RCC 7860 (cell line): ENCODE measurements at places on chromosomes 5 and 9.

DNA sequence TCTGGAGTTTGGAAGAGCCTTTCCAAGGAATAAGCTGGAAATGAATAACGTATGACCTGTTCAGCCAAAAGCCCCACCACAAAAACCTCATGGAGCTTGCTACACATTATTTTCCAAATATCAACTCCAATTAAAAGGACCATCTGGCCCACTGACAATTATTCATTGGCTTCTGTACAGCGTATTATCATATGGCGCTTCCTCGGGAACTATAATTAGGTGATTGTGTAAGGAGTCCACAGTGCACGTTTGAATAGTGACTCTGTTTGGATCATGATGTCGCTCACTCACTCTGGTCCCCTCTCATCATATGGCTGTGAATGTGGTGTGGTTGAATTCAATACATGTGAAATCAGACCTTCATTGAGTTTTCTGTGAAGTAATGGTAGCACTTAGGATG is 52.1 kb downstream of the GDNF start:
- DNase-seq, result peak; percentile 41

GRCh38 chr9:83474631-83475030 is 63.6 kb downstream of the FRMD3 start:
- no peak for DNase-seq

- no peak for DNase-seq
Measured at GRCh38 chr5:74903165-74903787, 37.1 kb upstream of the FAM169A start.

DNA sequence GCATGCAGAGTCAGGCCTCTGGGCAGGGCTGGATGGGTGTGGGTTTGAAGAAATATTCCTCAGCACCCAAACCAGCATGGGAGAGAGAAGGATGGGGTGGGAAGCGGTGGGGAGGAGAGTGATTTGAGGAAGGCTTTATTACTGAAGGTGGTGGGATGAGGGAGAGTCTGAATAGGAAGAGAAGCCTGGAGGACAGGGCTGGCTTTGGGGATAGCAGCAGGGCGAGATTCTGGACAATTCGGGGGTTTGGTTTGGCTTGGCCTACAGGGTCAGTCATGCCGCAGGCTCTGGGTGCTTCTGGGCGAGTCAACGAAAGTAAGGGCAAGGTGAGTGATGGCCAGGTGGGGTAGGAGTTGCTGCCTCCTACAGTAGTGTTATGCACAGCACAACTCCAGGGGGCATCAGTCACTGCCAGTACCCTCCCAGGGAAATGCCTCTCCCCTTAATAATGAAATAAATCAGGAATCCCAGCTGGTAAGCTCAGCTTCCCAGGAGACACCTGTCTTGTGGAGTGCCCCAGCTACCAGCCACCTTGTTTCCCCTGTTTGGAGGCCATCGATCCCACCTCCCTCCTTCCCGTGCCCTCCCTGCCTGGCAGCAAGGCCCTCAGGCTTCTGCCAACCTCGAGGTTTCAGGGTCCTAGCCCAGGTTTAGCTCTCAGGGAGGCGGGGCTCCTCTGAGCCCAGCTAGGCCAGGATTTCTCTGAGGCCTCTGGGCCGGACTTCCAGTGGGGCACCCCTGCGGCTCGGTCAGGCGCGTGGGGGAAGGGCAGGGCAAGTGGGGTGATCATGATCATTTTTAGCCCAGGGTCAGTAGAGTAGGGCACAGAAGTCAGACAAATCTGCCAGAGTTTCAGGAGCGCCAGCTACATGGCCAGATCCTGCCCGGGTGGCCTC is 741 bp upstream of the NKX2-5 start:
- DNase-seq, result no peak

DNA sequence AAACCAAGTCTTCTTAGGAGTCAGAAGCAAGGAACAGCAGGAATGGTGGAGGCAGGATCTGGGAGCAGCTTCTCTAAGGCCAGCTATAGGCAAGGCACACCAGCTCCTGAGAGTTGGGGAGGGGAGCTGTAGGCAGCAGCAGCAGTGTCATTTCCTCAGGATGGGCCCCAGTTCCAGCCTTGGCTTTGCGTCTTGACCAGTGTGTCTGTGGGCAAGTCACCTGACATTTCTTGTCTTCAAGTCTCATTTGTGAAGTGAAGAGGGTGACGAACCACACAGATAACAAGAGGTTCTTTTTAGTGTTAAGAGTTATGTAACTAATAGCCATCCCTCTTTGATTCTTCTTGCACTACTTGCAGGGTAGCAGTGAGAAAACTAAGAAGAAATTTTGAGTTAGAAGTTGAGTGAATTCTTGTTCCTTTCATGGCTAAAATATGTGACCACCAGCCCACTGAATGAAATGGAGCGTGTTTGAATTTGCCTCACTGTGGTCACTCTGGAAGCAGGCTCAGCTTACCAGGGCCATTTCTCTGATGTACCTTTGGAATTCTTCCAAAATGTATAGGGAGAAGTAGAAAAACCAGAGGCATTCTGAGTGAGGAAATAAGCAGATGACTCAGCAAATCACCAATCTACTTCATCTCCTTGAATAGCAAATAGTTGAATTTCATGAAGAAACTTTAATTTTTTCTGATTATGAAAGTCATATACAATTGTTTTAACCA is 42.4 kb downstream of the RHOBTB3 start:
- DNase-seq, result peak; percentile 76

GRCh38 chr9:107260437-107261081 is 22.5 kb upstream of the RAD23B start:
- DNase-seq, result no peak

- DNase-seq, result no peak
Measured at GRCh38 chr5:178293400-178293799, 60.8 kb upstream of the PHYKPL start.

DNA sequence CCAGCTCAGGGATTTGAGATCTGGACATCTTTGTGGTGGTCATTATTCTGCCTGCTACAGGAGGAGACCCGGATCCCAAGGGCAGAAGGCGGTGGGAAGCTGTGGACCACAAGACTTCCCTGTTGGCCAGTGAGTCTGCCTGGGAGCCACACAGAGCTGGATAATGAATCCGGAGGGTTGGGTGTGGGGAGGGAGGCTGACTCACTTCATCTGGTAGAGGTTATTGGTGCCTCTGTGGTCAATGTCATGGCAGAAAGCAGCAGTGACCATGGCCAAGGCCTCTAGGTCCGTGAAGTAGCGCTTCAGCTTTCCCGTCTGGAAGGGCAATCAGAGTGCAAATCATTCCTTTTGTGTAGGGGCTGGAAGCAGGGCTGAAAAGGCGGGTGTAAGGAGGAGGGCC is 58.5 kb downstream of the PDE6A start:
- DNase-seq, result peak; percentile 73

GRCh38 chr5:35197351-35197750 is 32.9 kb downstream of the PRLR start:
- no peak for DNase-seq

DNA sequence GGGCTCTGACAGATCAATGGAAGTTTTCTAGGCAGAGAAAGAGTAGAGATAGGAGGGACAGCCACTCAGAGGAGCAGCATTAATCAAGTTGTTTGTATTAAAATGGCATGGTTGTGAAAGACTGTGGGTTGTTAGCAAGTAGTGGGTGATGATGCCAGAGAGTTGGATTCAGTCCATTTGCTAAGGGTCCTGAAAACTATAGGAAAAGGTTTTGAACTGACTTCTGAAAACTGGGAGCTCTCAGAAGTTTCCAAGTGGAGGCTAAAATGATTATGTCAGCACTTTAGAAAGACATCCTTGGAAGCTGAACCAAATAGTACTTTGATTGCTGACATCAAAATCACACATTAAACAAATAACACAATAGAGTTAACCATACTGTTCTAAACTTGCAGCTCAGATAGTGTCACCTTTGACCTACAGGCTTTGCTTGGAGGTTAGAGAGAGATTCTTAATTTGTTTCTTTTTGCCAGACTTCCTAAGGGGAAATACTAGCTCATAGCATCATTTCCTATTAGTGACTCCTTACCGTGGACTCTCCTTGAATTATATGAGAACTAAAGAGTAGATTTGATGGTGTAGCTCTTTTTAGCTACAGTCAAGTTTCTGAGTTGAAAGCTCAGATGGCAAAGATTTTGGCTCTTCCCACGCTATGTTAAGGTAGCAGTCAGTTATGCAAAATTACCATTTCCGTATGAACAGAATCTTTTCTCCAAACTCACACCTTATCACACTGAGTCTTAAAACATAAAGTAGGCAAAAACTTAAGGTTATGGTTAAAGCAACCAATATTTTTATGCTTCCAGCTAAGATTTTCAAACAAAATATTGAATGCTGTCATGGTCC is 277.1 kb downstream of the NR3C1 start:
- no peak for DNase-seq

GRCh38 chr9:34675048-34675714 is 12.7 kb upstream of the CCL27 start:
- DNase-seq, result peak; percentile 17

DNA sequence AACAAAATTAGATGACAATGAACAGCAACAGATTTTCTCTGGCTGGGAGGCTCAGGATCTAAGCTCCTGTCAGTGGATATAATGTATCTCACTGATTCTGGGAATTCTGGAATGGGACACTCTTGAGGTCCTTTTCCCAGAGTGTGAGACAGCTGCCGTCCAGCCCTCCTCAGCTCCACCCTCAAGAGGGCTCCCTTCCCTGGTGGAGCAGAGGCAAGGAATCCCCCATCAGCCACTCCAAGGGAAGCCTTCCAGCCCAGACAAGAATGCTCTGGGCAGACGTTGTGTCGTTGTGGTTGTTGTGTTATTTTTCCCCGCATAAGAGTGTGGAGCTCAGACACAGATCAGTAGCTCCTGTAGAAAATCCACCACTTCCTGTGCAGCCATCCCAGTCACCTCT is 47.7 kb upstream of the ATP10B start:
- no peak for DNase-seq

DNA sequence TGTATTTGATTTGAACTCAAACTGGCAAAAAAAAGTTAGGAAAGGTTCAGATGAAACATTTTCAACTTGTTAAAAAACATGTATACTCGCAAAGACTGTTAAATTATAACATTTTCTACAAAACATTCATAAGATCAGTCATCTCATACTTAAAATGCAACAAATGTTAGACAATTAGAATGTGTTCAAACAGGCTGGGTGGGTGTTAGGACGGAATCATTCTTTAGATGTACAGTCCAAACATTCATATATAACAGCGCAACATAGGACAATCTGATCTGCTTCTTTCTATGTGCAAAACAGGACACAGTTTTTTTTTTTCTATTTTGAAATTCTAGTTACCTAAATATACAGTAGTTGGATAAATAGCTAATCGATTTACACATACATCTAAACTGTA is 22.2 kb downstream of the IL4 start:
- DNase-seq, result no peak

DNA sequence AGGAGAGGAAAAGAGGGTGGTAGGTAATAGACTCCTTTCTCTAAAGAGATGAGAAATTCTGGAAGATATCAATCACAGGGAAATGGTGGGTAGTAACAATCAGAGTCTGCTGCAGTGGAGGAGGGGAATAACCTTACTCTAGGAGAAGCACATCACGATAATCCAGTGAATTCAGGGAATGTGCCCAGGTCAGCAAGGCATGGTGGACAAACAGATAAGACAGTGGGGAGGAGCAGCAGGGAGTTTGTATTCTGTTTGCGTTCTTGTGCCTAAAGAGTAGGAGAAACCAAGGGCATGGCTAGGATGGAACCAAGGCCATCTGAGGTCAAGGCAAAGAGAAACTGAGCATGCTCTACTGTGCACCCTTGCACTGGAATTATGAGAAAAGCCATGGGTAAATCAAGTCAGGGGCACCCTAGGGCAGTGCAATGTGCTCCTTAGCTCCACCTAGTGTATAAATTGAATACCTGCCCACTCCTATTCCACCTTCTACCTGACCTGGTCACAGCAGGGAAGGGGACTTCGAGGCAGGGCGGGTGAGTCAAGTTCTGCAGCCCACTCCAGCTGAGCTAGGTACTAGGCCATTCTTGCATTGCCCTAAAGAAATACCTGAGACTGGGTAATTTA is 31.6 kb downstream of the RETREG1 start:
- DNase-seq, result no peak

- DNase-seq, result no peak
Measured at GRCh38 chr9:14350754-14351153, 36.8 kb upstream of the NFIB start.

- DNase-seq, result no peak
Measured at GRCh38 chr5:59992206-59992605, 98.7 kb upstream of the PDE4D start.

GRCh38 chr9:109254317-109254716 is 66.5 kb downstream of the EPB41L4B start:
- DNase-seq, result no peak
